ENCODE measurements at places on chromosomes 2 and 18.

GRCh38 chr2:190209559-190209958 is 110.1 kb downstream of the HIBCH start:
- no peak for DNase-seq

DNA sequence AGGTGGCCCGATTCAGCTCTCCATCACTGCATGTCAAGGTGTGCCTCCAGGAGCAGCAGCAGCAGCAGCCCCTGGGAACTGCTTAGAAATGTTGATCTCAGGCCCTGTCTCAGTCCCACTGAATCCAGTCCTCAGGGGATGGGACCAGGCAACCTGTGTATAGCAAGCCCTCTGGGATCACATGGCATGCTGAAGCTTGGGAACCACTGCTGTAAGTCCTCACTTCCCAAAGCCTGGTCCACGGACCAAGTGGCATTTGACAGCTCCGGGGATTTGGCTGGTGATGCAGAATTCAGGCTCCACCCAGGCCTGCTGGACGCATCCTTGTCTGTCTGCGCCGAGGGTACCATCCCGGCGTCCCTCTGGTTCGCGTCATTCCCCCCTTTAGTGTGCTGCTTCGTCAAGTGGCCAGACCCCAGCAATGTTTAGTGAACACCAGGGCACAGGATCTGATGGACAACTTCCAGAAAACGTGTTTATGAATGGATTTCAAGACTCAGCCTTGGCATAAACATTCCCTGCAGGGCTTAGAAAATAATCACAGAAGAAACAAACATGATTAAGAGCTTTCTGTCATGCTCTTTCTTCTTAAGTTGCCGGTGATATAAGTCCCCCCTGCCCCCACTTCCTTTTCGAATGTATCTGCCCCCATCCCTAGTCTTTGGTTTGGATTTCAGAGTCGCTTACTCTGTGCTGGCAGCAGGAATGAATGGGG is 234.0 kb downstream of the GBX2 start:
- no peak for DNase-seq

- DNase-seq: no peak
Measured at GRCh38 chr2:36177282-36177681, 178.3 kb upstream of the CRIM1 start.

DNA sequence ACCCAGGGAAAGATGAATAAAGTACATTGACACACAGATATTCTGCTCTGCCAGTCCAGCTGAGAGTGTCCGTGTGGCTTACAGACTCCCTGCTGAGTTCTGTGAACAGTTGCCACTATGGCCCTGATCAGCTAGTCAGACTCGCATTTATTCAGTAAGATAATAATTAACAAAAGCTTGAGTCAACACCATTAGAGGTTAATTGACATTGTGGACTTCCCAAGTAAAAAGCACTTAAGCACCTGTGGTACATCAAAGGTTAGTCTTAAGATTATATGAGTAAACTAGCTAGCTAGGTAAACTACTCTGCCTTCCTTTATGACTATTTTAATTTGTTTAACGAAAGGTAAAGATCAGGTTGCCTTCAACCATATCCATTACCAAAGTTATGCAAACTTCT is 33.7 kb downstream of the ANKRD30B start:
- no peak for DNase-seq

DNA sequence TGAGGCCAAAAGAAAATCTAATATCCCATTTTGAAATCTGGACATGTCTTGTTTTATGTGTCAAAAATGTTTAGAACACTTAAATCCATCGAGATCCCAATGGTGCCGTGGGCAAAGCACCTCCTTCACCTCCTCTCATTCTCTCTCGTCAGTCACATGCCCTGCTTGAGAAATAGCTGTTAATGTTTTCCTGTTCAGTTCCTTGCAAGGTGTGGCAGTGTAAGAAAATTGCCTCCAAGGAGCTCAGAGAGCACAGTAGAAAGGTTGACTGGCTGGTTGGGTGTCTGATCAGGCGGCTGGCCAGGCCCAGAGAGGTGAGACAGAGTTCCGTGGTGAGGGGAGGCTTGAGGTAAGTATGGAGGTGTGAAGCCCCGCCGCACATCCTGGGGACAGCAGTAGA is 210.2 kb downstream of the TSN start:
- DNase-seq: no peak
